A549 treated with dexamethasone at 1 μM for 4 hours (cell line): ENCODE measurements at places on chromosomes 11 and 22. TPM values are rescaled to one million over a fixed set of nuclear protein-coding genes. Genes with fewer than 3 reads are reported as not detected.

The SMTNL1 gene
- not detected in 5 replicates for total RNA-seq

The GGT1 gene
- total RNA-seq, result 85.7 to 110 TPM (median 107 TPM) in 5 replicates

The DBX1 gene
- not detected in 5 replicates for total RNA-seq

The OR8H3 gene
- total RNA-seq, result not detected in 5 replicates

The FGF19 gene
- total RNA-seq, result 0.05 to 0.09 TPM (median 0.06 TPM) in 4 of 5 replicates, not detected in the other

The CDC42BPG gene
- 1.0 to 1.6 TPM (median 1.5 TPM) in 5 replicates for total RNA-seq

The ARHGEF12 gene
- total RNA-seq, result 12.1 to 19.7 TPM (median 17.1 TPM) in 5 replicates

The BLID gene
- not detected in 5 replicates for total RNA-seq

The PGA3 gene
- not detected in 5 replicates for total RNA-seq

The RTN4R gene
- 6.7 to 13.7 TPM (median 12.4 TPM) in 5 replicates for total RNA-seq

The TMEM258 gene
- 170 to 298 TPM (median 191 TPM) in 5 replicates for total RNA-seq

The KRTAP5-2 gene
- total RNA-seq, result not detected in 5 replicates

The RAG1 gene
- 0.01 to 0.53 TPM (median 0.40 TPM) in 5 replicates for total RNA-seq

The PATE4 gene
- not detected in 5 replicates for total RNA-seq

The ACR gene
- total RNA-seq, result 0.08 to 0.15 TPM in 2 of 5 replicates, not detected in the others
